Stromal cell of bone marrow (primary cell): ENCODE measurements at places on chromosomes 6 and 20.
A peak's percentile ranks its signal among the peaks of the same experiment; 100 is the strongest.

- DNase-seq, result peak; percentile 80
These were observed 932.7 kb downstream of the TFAP2A start for GRCh38 chr6:9482030-9482738.

DNA sequence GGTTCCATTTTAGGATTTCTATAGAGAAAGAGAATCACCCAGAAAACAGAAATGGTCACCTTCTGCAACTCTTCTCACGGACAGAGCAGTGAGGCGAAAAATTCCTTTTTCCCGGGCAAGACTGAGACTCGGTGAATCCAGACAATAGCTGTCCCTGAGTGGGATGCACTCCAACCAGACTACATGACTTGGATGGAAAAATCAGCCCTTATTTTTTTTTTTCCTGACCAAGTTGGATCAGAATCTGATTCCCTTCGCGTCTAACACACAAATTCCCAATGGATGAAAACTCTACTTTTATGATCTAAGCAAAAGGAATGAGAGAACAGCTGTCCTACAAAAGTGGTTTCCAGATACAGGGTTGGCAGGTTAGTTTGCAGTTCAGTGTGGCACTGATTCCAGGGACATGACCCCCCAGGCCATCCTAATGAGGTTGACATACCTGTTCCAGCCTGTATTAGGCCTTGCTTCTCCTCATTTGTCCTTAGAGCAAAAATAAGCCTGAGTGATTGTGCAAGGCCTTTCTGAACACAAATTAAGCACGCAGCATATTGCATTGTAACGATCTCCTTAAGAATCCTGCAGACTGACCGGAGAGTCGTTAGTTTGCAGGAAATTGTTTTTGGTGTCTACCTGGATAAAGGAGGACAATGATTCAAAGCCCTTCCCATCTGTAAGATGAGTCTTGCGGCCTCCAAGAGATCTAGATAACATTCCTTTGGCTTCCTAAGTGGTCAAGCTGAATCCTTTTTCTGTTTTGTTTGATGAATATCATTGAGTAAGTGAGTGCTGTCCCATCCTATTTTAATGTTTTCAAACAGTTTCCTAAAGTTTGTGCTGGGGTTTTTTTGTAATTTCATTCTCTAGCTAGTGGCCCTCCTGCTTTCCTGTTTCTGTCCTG lies 1.5 kb upstream of the NEDD9 start:
- no peak for DNase-seq

DNA sequence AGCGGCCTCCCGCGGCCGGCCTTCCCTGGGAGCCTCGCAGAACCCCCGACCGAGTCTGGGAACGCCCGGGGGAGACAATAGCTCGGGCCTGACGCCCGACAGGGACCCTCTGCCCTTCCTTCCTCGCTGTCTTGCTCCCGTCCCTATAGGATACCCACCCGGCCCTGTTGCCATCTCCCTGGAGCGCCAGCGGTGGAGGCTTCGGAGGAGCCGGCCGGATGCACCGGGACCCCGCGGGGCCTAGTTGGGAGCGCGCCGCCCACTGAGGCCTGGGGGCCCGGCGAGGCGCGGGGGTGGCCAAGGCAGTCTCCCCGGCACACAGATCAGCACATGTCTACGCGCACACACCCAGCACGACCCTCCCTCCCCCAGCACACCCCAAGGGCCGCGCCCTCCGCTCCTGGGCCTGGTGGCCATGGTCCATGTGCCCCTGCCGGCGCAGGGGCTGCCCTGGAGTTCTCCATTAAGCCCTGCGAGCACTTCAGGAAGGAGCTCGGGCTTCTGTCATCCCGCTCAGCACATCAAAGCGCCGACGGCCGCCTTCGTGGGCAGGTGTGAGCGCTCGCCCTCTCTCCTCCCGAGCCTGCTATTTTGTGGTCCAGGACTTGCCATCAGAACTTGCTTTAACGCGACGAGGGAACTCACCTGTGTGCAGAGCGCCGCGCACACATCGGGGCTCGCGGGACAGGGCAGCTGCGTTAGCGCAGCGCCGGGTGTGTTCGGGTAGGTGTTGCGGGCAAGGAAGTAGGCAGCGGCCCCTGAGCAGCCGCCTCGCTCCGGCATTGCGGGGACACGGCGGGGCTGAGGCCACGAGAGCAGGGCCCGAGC lies 3.7 kb downstream of the FOXF2 start:
- DNase-seq, result no peak

- no peak for DNase-seq
These were observed 219.2 kb downstream of the C6orf118 start for GRCh38 chr6:165090242-165090641.

GRCh38 chr6:119881416-119881815 lies 531.9 kb upstream of the MAN1A1 start:
- DNase-seq, result peak; percentile 57

- no peak for DNase-seq
These were observed 23.9 kb upstream of the B3GAT2 start for GRCh38 chr6:70980727-70981126.

- no peak for DNase-seq
These were observed 74.3 kb downstream of the ARID1B start for GRCh38 chr6:156851454-156851921.

DNA sequence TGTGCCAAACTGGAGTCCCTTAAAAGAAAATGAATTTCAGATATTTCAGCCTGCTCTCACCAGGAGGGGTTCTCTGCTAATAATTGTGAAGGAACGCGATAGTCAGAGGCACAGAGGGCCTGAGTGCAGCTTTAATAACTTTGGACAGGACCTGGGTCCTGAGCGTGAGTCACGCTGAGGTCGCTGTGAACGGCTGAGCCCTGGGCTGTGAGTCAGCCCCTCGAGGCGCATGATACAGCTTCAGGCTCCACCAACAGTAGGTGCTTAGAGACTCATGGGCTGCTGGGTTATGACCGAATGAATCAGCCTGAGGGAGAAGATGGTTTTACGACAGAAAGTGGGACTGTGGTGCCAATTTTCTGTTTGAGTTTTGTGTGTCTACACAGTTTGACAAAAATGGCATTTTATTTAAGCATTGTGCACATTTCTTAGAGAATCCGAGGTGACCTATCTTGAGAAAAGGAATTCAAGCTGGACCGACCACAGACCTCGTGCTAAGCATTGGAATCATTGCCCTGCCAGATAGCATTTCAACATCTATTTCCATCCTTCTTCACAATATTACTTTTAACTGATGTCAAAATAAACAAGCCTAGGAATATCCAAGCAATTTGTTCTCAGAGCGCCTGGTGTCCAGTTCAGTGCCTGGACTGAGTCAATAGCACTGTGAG lies 183.0 kb downstream of the THBS2 start:
- peak; percentile 100 for DNase-seq

DNA sequence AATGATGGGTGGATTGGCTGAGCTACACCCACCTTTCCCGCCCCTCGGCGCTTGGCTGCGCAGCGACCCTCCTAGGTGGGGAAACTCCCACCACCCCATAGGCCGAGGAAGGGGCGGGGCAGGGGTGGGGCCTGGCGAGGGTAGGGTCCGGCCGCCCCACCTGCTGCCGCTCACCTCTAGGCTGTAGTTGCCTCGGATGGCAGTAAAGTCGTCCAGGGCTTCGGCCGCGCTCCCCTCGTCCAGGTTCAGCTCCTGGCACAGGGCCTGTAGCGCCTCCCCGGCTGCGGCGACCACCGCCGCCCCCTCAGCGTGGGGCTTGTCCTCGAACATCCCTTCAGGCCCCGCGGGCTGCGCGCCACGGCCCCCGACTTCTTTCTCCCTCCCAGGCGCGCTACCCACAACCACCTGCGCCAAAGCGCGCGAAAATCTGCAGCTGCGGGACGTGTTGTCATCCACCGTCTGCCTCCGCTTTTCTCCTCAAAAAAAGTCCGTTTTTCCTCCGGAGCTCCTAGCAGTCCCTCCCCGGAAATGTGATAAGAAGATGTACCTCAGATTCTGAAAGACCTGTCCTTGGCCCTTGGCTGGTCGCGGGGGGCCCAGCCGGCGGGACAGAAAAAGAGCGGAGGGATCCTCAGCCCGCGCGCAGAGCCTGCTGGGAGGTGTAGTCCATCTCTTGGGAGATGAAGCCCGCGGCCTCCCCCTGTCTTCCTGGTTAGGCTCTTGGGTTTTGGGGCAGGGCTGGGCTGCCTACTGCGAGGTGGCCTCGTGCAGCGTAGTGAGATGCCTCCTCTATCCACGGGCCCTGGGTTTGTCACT lies at the start of gene RBL1:
TSS of gene RBL1 (minus strand) at position 399 of the 816 bp plus-strand sequence. CDS start at position 330, 69 bp downstream.
- peak; percentile 74 for DNase-seq

- peak; percentile 90 for DNase-seq
These were observed 6.0 kb downstream of the CCN5 start for GRCh38 chr20:44720997-44721784.

- DNase-seq, result no peak
These were observed 110.3 kb upstream of the NUP153 start for GRCh38 chr6:17816921-17817611.

GRCh38 chr6:132388291-132388690 lies 13.0 kb downstream of the MOXD1 start:
- DNase-seq, result no peak

DNA sequence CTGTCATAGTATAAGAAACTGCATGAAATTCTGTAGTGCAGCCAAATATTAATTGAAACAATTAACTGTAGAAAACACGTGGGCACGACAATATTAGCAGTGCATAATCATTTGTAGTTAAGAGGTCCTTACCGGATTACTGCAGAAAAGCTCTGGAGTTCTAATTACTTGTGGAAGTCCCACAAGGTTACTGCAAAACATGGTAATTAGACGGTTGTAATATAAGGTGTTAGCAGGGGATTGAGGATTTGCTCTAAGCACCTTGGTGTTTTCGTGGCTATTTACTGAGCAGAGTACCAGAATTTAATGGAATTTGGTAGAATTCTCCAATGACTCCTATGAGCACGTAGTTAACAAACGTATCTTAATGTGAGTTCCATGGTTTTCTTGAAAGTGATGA lies 473.6 kb upstream of the AGPAT4 start:
- no peak for DNase-seq
